ENCODE measurements at places on chromosomes 4 and X.

GRCh38 chrX:26192204-26192603, at the start of gene MAGEB6:
Gene MAGEB6, plus strand, starts transcription at chrX:26192440. Its CDS starts 1,407 bp downstream, at chrX:26193847.
- DNase-seq, result no peak

DNA sequence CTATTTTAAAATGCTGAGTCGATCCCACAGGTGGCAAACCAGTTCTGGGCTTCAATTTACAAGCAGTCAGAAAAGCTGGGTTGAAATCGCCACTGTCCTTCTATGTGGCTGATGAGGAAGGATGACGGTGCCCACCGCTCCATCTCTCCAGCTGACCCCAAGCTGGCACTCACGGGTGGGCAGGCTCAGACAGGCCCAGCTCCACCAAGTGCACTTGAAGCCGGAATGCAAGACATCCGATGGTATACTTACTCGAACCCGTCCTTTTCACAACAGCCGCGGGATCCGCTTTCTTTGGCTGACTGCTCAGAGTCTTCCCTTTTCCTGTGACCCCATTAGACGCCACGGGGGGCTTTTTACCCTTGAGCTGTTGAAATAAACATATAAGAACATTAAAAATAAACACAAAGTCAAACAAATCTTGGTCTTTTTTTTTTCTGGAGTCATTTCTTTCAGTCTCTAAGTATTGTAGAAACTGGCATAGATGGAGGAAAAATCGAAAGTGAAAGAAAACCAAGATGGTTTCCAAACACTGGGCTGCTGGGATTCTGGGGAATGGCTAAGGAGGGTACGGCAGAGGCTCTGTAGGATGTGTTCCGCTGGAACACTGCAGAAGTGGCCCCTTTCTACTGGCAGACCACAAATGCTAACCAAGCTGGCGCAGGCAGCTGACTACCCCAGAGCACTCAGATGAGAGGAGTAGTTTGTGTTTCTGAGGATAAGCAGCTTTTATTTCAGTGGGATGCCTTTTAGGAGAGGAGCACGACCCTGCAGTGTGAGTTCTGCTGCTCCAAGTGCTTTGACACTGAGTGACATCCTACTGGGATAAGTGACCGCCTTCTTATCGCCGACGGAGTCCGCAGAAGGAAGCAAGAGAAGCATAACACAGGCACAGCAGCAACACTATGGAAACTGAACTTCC, 160.9 kb downstream of the AFAP1 start:
- no peak for DNase-seq

DNA sequence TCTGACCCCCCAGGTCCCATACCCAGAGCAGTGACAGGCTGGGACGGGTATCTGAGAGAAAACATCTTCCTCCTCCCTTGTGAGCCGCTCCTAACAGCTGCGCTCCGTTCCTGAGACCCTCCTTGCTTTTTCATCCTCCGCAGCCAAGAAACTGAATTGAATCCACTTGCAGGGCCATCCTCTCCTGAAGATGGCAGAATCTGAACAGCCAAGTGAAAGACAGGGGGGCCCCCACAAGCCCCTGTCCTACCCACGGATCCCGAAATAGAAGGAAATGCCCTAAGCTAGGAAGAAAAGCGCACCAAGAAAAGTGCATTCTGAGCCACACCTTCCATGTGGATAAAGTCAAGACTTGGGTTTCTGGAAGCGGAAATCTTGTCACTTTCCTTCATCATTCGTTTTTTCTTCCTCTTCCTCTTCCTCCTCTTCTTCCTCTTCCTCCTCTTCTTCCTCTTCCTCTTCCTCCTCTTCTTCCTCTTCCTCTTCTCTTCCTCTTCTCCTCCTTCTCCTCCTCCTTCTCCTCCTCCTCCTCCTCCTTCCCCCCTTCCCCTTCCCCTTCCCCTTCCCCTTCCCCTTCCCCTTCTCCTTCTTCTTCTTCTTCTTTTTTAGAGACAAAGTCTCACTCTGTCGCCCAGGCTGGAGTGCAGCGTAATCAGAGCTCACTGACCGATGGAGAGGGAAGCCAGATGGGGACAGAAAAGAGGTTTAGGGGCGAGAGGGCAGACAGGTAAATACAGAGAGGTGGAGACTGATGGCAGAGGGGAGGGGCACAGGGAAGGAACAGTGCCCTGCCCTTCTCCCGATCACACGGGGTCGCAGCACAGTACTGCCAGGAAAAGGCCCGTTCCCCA, 86.0 kb upstream of the WWC2 start:
- no peak for DNase-seq

GRCh38 chr4:12178614-12179610, 750.2 kb upstream of the HS3ST1 start:
- no peak for DNase-seq

- DNase-seq, result no peak
Observed at GRCh38 chrX:46642145-46642544, 68.6 kb downstream of the CHST7 start.

- no peak for DNase-seq
Observed at GRCh38 chr4:108902769-108903168, 139.9 kb upstream of the ETNPPL start.

DNA sequence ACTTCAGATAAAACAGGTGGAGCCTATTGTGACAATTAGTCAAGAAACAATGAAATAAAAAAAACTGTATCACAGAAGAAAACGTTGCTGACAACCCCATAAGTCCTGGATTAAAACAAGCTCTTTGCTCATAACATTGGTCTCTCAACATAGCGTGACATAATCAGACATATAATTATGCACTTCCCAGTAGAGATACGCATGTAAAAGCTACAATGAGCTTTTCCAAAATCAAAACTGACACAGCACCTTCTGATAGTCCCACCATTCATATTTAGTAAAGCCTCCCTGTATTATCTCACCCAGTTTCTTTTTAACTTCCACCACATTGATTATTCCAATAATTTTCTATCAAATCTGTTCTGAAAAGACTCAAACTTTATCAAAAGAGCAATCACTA, 372.1 kb upstream of the SMIM31 start:
- DNase-seq, result no peak

- no peak for DNase-seq
Observed at GRCh38 chr4:54230484-54231418, 1.7 kb downstream of the PDGFRA start.

- no peak for DNase-seq
Observed at GRCh38 chrX:118350221-118350620, 4.3 kb downstream of the WDR44 start.

Measured in stimulated activated CD8-positive, alpha-beta memory T cell treated with anti-CD3 and anti-CD28 coated beads, Interleukin-7, amount 100 ng/mL, for 4 hours (primary cell).